ENCODE measurements at places on chromosomes 4 and X. TPM values are rescaled to one million over a fixed set of nuclear protein-coding genes. Genes with fewer than 3 reads are reported as not detected.

PSMD10 gene
- 143 TPM for total RNA-seq

MMRN1 gene
- total RNA-seq, result not detected

FAM184B gene
- not detected for total RNA-seq

TMEM144 gene
- 0.06 TPM for total RNA-seq

TLR10 gene
- total RNA-seq, result not detected

PLAC1 gene
- not detected for total RNA-seq

RPA4 gene
- 0.29 TPM for total RNA-seq

SPANXN3 gene
- total RNA-seq, result not detected

IL1RAPL1 gene
- total RNA-seq, result not detected

ASMT gene
- total RNA-seq, result not detected

PPP2R2C gene
- total RNA-seq, result not detected

MAMLD1 gene
- 3.7 TPM for total RNA-seq

ADAMTS3 gene
- total RNA-seq, result 0.81 TPM

RAB9B gene
- total RNA-seq, result 1.7 TPM

PDK3 gene
- 1.6 TPM for total RNA-seq

NAP1L3 gene
- 3.0 TPM for total RNA-seq

CYTL1 gene
- 0.76 TPM for total RNA-seq

RIBC1 gene
- 0.39 TPM for total RNA-seq

GATA1 gene
- total RNA-seq, result not detected

AADAT gene
- 7.7 TPM for total RNA-seq

CCDC149 gene
- total RNA-seq, result 4.3 TPM

MEPE gene
- 0.24 TPM for total RNA-seq

USP17L5 gene
- total RNA-seq, result not detected

PPEF2 gene
- not detected for total RNA-seq

BCORL1 gene
- total RNA-seq, result 0.47 TPM

SRPX gene
- total RNA-seq, result 13.4 TPM

STK32B gene
- total RNA-seq, result 0.38 TPM

CLDN34 gene
- not detected for total RNA-seq

GSPT2 gene
- total RNA-seq, result 4.8 TPM

TMEM271 gene
- not detected for total RNA-seq

SPIN4 gene
- total RNA-seq, result 13.3 TPM

GK gene
- 7.2 TPM for total RNA-seq

H2BW2 gene
- total RNA-seq, result not detected

Data from SJSA1 (cell line).